Activated CD4-positive, alpha-beta T cell treated with anti-CD3 and anti-CD28 coated beads, Interleukin-2, amount 50 U/mL, for 48 hours (primary cell): ENCODE measurements at places on chromosomes 16 and 17.

DNA sequence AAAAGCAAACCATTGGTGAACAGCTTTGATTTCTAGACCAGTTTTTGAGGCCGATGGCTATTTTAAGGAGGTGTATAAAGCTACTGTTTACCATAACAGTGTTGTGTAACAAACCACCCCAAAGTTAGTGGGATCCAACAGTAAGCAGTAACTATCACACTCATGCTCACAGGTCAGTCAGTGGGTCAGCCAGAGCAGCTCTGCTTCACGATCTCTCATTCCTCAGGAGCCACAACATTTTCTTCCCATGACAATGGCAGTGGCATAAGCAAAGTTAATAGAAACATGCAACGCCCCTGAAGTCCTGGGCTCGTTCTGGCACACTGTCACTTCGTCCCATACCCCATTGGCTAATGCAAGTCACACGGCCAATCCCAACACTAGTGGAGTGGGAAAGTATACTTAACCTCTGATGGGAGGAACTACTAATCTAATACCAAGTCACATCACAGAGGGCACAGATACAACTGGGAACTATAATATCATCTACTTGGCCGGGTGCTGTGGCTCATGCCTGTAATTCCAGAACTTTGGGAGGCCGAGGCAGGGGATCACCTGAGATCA is 28.0 kb upstream of the B4GALNT2 start:
- no peak for DNase-seq

DNA sequence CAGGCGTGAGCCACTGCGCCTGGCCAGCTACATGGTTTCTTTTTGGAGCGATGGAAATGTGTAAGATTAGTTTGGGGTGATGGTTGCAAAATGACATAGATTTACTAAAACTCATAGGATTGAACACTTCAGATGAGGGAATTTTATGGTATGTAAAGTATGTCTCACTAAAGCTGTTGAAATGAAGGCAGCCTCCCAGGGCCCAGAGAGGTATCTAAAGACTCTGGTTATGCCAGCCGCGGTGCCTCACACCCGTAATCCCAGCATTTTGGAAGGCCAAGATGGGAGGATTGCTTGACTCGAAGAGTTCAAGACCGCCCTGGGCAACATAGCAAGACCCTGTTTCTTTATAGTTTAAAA is 254.9 kb downstream of the PARN start:
- DNase-seq = no peak

DNA sequence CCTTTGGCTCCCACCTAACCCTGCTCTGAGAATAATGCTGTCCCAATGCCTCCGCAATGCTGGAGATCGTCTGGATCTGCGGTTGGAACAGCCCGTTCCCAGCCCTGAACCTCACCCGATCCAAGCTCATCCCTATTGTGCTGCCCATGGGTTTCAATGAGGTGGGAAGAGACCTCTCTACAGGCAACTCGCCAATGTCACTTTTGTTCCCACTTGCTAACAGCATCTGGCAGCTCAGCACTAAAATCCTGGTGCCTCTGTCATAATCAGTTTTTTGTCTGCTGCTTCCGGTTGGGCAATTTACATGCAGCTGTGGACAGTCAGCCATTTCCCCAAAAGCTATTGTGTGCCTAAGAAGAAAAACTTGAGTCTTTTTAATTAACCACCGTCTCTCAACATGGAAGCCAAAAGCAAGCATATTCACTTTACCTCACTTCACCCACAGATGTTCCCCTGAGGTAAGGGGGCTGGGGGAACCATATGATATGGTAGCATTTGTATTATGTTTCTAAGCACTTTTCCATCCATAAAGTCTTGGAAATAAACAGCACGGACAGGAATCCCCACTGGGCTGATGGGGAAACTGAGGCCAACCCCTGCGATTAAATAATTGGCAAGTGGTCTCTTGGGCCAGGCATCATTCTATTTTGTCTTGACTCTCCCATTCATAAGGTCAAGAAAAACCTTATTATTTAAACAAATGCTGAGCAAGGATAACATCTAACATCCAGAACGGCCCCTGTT is 159.2 kb upstream of the CDH5 start:
- DNase-seq = no peak

DNA sequence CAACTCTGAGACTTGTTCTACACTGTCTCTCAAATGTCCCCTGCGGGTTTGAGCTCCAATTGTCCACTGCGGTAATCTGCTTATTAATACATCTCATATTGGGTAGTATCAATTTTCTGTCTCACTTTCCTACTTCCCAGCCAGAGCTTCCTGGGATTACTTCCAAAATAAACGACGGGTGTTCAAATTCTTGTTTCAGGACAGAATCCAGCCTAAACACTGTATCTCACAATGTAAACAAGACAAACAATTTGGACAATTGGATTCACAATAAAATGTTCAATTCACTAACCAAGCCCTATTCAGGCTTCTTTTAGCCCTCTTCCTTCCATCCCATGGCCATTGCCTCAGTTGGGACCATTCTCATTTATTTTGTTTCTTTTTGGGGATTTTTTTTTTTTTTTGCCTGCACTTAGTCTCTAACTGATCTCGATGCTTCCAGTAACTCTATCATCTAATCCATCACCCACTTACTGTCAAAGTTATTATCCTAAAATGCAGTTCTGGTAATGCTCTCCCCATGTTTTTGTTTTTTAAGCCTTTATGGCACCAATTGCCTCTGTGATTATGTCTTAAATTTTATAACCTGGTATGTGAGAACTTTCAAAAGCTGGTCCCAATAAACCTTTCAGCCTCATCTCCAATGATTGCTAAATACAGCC is 2.0 kb upstream of the VAT1L start:
- no peak for DNase-seq

GRCh38 chr17:61205931-61206330 is 193.7 kb upstream of the TBX2 start:
- no peak for DNase-seq

- no peak for DNase-seq
These were observed 145.0 kb upstream of the ASIC2 start for GRCh38 chr17:33438139-33438538.

- no peak for DNase-seq
These were observed 10.8 kb downstream of the TAT start for GRCh38 chr16:71565812-71566700.

DNA sequence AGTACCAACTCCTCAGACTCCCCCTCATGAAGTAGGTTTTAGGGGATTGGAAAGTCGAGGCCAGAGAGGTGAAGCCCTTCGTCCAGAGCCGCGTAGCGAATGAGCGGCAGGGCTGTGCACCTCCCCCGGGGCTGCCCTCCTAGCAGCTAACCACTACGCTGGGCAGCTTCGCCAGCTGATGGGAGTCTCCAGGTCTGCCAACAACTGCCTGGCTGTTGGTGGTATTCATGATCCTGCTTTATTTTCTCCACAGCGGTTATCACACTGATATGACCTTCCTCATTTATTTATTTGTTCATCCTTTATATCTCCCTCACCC is 773 bp upstream of the NETO2 start:
- DNase-seq = no peak

DNA sequence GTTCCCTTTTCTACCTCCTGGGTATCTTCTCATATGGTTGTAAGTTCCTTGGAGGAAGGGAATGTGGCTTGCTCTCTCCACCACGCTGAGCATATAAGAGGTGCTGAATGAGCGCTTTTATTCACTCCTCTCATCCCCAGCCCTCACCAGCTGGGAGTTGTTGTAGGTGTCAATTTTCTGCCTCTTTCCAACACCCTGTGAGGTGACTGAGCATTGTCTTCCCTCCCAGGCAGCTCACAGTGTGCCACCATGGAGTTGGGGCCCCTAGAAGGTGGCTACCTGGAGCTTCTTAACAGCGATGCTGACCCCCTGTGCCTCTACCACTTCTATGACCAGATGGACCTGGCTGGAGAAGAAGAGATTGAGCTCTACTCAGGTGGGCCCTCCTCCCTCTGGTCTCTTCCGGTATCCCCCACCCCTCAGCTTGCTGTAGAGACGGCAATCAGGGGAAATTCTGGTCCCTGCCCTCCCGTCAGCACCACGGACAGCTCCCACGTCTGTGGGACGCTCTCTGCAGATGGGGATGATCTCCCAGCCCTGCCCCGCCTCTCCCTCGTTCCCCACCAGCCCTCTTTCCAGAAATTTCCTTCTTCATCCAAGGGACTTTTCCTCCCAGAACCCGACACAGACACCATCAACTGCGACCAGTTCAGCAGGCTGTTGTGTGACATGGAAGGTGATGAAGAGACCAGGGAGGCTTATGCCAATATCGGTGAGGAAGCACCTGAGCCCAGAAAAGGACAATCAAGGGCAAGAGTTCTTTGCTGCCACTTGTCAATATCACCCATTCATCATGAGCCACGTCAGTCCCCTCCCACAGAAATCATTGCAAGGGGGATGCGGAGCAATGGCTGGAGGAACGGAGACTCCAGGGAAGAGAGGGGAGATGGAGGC is 18.3 kb downstream of the CIITA start:
- peak; percentile 48 for DNase-seq

GRCh38 chr17:57578608-57579225 is 166.4 kb downstream of the CCDC182 start:
- no peak for DNase-seq
